ENCODE measurements at places on chromosomes 6 and 20.

DNA sequence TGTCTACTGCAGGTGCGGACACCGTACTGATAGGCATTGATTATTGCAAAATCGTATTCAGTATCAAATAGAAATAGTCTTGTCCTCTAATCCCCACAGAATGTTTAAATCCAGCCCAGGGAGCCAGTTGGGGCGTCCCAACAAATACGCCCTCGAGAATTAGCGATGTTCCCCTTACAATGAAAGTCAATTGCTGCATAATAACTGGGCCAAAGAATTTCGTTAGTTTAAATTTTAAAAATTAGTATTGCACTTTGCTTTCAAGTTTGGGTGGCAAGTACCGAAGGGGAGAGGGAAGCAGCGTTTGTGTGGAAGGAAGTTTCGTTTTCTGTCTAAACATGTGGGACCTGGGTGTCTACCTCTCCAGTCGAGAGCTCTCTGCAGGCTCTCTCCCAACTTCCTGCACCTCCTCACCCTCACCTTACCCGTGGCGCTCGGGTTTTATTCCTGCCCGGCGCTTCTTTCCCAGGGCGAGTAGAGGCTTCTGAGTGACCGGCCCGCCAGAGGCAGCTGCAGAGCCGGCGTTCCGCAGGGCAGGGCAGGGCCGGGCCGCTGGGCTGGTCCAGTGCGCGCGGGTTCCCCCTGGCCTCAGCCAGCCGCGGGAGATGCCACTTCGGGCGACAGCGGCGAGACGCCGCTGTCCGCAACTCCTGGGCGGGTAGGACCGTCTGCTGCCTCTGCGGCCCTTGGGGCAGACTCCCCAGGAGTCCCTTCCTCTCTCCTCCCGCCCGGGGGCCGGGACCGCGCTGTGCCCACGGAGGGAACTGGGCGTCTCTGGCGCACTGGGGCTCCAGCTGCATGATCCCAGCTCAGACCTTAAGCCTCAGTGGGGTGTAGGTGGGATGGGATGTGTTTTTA is 862 bp upstream of the TFAP2C start:
- no peak for DNase-seq

DNA sequence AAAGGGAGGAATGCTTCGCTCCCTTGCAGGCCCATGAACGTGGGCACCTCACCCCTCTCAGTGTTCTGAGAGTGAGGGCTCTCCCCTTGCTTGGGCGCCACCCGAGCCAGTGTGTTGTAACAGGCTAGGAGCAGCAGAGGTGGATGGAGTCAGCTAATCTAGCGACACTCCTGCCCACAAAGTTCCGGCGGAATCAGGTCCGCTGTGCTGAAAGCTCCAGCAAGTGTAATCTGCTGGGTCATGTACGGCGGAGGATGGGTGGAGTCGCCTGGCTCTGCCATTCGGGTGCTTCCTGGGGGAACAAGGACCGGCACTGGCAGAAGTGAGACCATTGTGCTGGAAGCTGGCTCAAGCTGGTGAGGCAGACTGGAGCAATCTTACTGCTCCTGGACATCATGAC is 1310.1 kb downstream of the EPHA7 start:
- no peak for DNase-seq

- DNase-seq = no peak
These were observed 1.3 kb downstream of the RIPOR3 start for GRCh38 chr20:50689864-50690649.

DNA sequence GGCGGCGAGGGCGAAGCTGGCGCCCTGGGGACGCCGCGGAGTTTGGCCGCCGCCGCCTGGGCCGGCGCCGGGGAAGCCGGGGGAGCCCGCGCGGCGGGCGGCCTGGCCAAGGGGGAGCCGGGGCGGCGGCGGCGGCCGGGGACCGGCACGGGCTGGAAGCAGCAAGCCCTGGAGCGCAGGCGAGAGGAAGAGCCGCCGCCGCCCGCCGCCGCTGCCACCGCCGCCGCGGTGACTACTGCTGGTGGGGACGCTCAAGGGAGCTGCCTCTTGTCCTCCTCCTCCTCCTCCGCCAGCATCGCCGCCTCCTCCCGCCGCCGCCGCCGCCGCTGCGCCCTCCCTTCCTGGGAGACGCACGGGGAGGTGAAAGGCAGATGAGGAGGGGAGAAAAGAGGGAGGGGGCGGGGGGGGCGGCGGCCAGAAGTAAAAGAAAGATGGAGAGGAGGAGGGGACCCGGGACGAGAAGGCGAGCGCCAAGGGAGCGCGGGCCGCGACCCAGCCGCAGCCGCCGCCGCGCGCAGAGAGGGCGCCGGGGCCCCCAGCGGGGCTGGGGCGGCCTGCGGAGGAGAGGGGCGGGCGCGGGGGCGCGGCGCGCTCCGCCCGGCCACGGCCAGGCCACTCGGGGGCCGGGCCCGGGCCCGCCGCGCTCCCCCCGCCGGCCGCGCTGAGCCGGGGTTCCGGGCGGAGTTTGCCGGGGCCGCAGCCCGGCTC is 846 bp downstream of the PDE10A start:
- no peak for DNase-seq

DNA sequence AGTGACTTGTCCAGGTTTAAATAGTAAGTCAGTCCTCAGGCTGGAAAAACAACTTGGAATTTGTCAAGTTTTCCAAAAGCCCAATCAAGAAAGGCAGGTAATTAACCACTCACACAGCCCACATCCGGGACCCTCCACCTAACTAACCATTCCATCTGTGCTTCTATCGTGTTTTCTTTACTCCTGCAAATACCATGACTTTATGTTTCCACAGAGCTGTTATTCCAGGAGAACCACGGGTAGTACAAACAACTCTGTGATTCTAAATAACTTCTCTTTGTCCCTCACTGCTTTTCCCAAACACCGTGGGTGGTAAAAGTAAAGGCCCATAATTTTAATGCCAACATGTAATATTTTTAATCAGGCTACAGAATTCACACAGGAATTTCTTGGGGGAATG is 49.6 kb upstream of the NT5E start:
- no peak for DNase-seq

DNA sequence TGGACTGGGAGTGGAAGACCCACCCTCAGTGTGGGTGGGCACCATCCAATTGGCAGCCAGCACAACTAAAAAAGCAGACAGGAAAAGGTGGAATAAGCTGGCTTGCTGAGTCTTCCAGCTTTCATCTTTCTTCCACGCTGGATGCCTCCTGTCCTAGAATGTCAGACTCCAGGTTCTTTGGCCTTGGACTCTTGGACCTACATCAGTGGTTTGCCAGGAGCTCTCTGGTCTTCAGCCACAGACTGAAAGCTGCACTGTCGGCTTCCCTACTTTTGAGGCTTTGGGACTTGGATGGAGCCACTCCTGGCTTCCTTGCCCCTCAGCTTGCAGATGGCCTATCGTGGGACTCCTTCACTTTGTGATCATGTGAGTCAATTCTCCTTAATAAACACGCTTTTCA is 59.8 kb downstream of the SOX4 start:
- DNase-seq = no peak

- no peak for DNase-seq
These were observed 1.1 kb upstream of the JPH2 start for GRCh38 chr20:44187772-44188709.

- DNase-seq = peak; percentile 54
These were observed 46.0 kb upstream of the UST start for GRCh38 chr6:148700741-148701311.

GRCh38 chr6:126539022-126539421 is 199.1 kb downstream of the CENPW start:
- DNase-seq = no peak

- DNase-seq = no peak
These were observed 14.7 kb upstream of the CHD6 start for GRCh38 chr20:41632896-41633295.
